AG09319 (cell line): ENCODE measurements at places on chromosomes 2 and 18.

GRCh38 chr2:23354554-23354953 lies 30.4 kb upstream of the KLHL29 start:
- no peak for DNase-seq

DNA sequence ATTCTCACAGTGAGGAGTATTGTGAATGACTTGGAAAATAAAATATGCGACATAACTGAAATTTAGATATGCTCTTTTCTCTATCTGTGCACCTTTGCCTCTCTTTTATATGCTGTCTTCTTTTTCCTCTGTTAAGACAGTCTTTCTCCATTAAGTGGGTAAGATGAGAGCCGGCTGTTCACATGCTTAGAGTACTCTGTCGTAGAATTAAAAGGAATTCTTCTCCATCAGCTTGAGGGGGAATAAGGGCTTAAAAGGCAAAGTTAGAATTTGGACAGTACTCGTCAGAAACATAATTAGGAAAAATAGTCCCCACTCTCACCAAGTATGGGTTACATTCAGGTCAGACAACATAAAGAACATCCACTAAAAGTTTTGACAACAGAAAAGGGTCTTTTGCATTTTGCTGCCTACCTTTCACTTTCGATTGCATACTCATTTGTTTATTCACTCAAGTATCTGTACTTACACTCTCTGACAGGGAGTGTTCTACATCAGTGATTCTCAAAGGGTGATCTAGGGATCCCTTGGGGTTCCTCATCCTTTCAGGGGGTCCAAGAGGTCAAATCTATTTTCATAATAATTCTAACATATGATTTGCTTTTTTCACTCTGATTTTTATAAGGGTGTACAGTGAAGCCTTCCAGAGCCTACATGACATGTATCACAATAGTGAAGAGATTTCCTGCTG lies 48.0 kb downstream of the ARHGAP15 start:
- DNase-seq: no peak

- peak; percentile 81 for DNase-seq
These were observed 1.4 kb downstream of the NRP2 start for GRCh38 chr2:205683502-205684367.

DNA sequence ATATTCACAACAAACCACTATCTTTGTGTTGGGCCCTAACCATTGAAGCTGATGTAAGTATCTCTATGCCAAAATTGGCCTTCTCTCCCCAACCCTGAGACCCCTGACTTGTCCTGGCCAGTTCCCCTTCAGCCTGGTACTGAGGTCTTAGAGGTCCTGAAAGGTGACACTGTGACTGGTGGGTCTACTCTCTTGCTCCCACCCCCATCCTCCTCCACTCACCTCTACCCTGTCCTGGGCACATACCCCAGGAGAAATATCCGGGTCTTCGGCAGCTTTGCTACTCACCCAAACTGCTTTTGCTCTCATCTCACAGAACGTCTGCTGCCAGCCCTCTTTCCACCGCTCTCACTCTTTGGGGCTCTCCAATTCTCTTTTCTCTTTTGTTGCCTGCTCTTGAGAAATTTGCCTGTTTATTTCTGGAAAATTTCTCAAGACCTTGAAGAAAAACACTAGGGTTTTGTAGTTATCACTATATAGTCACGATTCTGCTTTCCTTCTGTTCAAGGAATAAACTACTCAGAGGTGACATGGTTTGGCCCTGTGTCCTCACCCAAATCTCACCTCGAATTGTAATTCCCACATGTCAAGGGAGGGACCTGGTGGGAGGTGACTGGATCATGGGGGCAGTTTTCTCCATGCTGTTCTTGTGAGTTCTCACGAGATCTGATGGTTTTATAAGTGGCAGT lies 133.8 kb upstream of the PKDCC start:
- DNase-seq: no peak

- DNase-seq: no peak
These were observed 4.6 kb downstream of the INHA start for GRCh38 chr2:219576505-219577388.

DNA sequence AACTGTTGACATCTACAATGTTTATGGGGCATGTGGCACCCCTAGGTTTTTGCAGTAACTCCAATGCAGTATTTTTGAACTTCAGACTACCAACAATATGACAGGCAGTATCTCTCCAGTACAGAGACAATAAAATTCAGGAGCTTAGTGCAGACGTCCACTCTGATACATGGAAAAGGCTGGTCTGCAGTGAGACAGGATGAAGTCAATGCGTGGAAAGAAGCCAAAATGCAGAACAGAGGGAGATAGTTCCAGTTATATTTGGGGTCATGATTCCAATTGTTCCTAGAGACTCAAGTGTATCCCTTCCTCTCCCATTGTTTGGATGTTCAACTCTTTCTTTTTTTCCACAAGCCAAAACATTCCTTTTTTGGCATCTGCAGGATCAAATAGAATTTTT lies 18.7 kb upstream of the SMAD2 start:
- no peak for DNase-seq

- DNase-seq: no peak
These were observed 172.3 kb downstream of the ARL6IP6 start for GRCh38 chr2:152890736-152891135.

GRCh38 chr2:23246992-23247683 lies 137.8 kb upstream of the KLHL29 start:
- no peak for DNase-seq

GRCh38 chr18:43160509-43160908 lies 45.0 kb upstream of the RIT2 start:
- DNase-seq: no peak

GRCh38 chr2:159165048-159165447 lies 121.5 kb downstream of the WDSUB1 start:
- no peak for DNase-seq

- no peak for DNase-seq
These were observed 70.8 kb upstream of the SLC1A4 start for GRCh38 chr2:64918220-64918886.

DNA sequence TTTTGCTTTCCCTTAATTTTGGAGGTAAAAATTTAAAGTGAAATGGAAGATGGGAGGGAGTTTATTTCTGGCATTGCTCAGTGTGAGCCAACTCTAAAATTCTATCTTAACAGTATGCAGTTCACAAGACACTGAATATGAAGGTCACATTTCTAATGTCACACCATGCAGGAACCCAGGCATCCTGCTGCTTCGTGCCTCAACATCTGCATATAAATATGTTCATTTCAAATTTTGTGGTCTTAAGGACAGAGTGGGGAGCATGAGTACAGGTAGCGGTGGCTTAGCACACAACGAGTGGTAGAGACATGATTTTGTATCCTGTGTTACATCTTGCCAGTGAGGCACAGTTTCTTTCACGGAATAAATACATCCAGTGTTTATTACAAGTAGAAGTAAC lies 102.4 kb downstream of the ARL4C start:
- no peak for DNase-seq

- no peak for DNase-seq
These were observed 25.9 kb downstream of the SIGLEC15 start for GRCh38 chr18:45851161-45851925.

GRCh38 chr2:241639385-241639784 lies 1.9 kb downstream of the ATG4B start:
- DNase-seq: no peak

DNA sequence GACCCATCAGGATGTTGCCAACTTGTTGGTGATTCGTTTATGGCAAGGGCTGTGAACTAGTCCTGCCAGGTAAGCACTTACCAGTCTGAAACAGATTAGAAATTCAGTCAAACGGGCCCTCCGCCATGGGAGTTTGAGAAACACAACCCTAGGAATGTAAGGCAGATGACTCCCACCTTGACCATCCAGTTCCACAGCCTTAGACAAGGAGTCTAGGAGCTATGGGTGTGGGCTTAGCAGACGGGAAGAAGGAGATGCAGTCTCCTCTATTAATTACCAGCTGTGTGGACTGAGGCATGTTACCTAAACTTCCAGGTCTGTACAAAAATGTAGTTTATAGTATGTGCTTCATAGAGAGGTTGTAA lies 319.4 kb upstream of the NCKAP5 start:
- DNase-seq: no peak

- no peak for DNase-seq
These were observed 19.2 kb downstream of the ABI2 start for GRCh38 chr2:203347375-203347774.

GRCh38 chr2:187377340-187377739 lies 70.7 kb downstream of the CALCRL start:
- DNase-seq: no peak

GRCh38 chr2:233081232-233081730 lies 21.1 kb downstream of the INPP5D start:
- no peak for DNase-seq

DNA sequence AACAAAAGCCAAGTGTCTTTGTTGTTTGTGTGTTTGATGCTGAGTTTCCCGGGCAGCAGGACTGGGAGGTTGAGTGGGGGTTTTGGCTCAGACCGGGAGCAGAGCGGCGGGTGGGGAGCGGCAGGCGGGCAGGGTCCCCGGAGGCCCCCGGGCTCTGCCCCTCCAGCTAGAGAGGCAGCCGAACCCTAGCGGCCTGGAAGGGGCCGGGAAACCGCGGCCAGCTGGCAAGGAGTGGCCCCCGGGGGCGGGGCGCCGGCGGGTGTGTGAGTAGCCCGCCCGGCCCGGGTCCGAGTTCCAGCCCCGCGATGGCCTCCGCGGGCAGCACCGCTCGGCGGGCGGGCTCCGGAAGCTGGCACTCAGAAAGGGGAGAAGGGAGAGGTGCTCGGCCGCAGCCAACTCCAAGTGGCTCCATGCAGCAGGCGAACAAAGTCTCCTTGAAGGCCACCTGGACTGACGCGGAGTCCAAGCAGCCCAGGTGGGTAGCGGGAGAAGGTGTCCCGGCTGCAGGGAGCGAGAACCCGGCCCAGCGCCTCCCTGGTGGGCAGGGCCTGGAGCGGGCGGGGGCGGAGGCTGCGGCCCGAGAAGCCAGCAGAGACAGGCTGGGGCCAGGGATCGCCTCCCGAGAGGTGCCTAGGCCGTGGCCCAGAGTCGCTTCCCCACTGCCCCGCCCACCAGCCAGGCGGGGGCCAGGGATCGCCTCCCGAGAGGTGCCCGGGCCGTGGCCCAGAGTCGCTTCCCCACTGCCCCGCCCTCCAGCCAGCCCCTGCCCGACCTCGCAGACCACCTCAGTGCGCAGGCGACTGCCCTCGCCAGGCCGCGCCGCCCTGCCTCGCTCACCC lies at the start of gene ANKRD53:
TSS of gene ANKRD53 (plus strand) at position 290 of the 839 bp plus-strand sequence. CDS start at position 306, 16 bp downstream.
- DNase-seq: no peak

- DNase-seq: no peak
These were observed 24.4 kb upstream of the DTNB start for GRCh38 chr2:25697559-25698341.

DNA sequence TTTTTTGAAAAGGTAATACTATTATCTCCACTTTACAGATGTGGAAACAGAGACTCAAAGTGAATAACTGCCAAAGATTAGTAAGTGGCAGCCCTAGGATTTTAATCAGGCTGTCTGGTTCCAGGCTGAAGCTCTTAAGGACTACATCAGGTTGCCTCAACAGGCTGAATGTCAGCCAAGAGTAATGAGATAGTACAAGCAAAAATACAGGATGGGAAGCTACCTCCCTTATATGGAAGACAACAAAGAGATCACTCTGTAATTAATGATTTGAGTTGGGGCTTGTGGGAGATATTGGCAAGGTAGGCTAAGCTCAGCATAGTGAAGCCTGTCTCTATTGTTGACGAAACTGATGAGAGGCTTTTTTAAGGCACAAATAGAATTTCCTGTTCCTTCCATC lies 323.1 kb downstream of the KCNJ3 start:
- DNase-seq: no peak

- DNase-seq: no peak
These were observed 243.8 kb downstream of the XIRP2 start for GRCh38 chr2:167132066-167132465.

GRCh38 chr2:47737191-47737975 lies 45.6 kb upstream of the MSH6 start:
- no peak for DNase-seq

DNA sequence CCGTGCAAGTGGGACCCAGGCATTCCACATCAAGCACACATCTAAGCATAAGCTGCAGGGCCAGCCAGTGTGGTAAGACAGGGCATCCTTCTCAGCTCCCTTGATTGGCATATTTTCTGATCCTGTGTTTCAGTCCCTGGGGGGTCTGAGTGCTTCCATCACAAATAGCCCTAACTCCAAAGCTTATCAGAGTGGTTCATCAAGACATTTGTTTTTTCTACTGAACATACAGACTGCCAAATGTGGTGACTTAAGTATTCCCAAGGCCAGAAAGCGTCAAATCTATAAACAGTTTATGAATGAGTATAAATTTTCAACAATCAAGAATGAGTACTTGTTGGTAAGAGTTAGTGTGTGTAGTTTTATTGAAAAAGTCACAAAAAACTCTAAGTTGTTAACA lies 18.8 kb downstream of the SPRED2 start:
- DNase-seq: no peak

- no peak for DNase-seq
These were observed 223.6 kb downstream of the C1D start for GRCh38 chr2:67839242-67839641.

- DNase-seq: no peak
These were observed 154.7 kb downstream of the RBM43 start for GRCh38 chr2:151106805-151107506.

DNA sequence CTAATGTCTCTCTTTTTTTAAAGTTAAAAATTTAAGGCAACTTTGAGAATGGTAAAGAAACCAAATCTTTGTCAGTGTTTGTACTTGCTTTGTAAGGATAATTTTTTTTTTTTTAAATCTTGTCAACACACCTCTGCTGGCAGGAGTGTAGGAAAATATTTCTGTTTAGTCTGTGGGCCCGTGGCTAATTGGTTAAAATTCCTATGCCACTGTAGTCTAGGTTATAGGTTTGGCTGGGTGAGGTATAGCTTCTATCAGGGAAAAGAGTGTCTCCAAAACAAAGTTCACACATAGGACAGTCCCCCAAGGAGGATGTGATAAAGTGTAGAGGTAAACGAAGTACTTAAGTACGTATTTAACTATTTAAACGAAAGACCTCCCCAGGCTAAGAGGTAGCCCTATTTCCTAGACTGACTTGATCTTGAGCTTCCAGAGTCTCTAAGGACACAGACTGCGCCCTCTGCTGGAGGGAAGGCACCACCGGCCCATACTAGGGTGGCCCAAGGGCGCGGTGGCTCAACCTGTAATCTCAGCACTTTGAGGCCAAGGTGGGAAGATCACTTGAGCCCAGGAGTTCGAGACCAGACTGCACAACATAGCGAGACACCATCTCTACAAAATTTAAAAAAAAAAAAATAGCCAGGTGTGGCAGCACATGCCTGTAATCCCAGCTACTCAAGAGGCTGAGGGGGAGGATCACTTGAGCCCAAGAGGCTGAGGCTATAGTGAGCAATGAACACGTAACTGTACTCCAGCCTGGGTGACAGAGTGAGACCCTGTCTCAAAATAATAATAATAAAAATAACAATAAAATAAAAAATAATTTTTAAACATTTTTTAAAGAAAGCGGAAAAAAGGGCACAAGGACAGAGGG lies 8.9 kb downstream of the TEX44 start:
- DNase-seq: no peak

GRCh38 chr2:241686324-241686649 lies 328 bp downstream of the DTYMK start:
- no peak for DNase-seq
